Lower lobe of right lung (tissue), 2 donors: ENCODE measurements at places on chromosomes 7 and 10.
A peak's percentile ranks its signal among the peaks of the same experiment; 100 is the strongest.

DNA sequence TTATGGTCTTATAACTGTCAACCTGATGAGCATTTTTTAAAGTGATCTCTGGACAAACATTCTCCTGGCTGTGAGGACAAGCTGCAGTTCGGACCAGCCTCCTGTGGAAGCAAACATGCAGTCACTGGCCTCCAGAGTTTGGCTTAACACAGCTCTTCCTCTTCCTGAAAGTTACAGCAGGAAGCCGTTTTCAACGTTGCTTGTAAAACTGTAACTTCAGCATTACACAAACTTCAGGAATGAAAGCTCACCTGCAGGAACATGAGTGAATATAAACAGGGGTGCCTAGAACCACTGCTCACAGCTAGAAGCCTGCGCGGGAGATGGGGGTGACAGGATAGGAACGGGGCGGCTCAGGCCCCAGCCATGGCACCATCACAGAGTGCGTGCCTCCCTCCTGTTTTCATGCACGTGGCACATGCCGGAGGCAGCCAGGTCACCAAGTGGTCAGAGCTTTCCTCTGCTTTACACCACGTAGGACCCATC, 292.9 kb upstream of the PITRM1 start:
- H3K27me3 ChIP-seq = no peaks in the 10 kb centered on the region
- H3K4me1 ChIP-seq = peaks cover 45% of the 10 kb centered on the region
- DNase-seq = no peak

DNA sequence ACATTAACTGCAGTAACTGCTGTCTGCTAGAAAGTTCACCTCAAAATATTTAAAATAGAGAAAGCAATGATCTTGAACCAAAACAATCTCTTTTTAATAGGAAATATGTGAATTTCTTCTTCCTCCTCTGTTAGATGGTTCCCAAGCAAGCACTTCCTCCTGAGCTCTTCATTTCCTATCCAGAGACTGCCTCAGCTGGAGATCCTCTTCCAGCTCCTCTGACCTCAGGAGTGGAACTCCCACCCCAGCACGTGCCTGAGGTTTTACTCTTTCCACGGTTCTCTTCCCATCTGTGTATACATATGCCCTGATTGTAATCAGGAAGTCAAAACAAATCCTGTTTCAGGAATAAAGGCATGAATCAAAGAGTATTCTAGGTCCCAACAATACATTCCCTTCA, 5.6 kb downstream of the DENND11 start:
- DNase-seq = no peak
- H3K4me1 ChIP-seq = peaks cover 48% of the 10 kb centered on the region
- no peaks in the 10 kb centered on the region for H3K27me3 ChIP-seq
- H3K27ac ChIP-seq = peak overlapping the region; percentile 2
- no peaks in the 10 kb centered on the region for H3K36me3 ChIP-seq

- peaks cover 9% of the 10 kb centered on the region for H3K4me1 ChIP-seq
- H3K36me3 ChIP-seq = no peaks in the 10 kb centered on the region
- H3K27ac ChIP-seq = no peak overlapping the region
- DNase-seq = no peak
- no peak overlapping the region for H3K4me3 ChIP-seq
Measured at GRCh38 chr7:36749282-36749960, 25.1 kb upstream of the AOAH start.

GRCh38 chr7:67858931-67859330, 862.3 kb downstream of the TYW1 start:
- H3K27me3 ChIP-seq = no peaks in the 10 kb centered on the region

GRCh38 chr7:67659091-67659490, 662.5 kb downstream of the TYW1 start:
- no peak overlapping the region for H3K27ac ChIP-seq
- peaks cover 16% of the 10 kb centered on the region for H3K4me1 ChIP-seq
- H3K27me3 ChIP-seq = no peaks in the 10 kb centered on the region
- H3K4me3 ChIP-seq = no peak overlapping the region
